CD8-positive, alpha-beta memory T cell (primary cell): ENCODE measurements at places on chromosomes 5 and 9.

- no peak for DNase-seq
These were observed 375.7 kb upstream of the CCNH start for GRCh38 chr5:87788416-87788815.

DNA sequence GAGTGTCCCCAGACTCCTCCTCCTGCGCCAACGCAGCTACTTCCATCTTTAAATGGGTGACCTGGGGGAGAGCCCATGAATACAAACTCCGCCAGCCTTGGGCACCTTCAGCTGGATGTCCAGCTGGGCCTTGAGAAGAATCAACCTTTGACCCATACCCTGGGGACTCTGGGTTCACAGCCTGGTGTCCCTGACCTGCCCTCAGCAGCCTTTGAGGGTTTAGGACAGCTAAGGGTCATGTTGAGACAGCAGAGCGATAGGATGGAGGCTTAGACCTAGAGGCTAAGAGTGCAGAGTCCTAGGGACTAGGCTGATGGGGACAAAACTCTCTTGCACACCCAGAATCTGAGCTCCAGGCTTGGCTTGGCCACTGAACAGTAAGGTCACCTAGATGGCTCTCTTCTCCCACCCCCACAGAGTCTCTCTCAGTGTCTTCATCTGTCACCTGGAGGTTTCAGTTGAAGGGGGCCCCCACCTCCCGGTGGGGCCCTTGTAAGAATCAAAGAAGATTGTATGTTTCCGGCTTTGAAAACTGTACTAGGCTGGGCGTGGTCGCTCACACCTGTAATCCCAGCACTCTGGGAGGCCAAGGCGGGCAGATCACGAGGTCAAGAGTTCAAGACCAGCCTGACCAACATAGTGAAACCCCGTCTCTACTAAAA, 6.7 kb upstream of the AQP3 start:
- no peak for DNase-seq

- DNase-seq: no peak
These were observed 70.2 kb downstream of the KCNT1 start for GRCh38 chr9:135772056-135772646.

DNA sequence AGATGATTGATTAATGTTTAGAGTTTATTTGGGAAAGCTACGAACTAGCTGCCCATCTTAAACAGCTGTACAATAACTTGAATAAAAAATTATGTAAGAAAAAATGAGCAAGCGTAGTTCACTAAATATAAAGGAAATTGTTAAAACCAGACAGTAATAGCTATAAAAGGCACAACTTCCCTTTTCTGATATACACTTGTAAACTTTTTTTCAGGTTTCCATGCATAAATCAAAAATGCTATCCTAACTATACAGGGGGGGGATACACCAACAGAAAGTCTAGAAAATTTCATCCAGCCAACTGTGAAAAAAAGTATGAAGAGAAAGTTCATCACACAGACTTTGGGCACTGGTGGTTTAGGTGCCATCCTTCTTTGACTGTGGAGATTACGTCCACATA, 122.3 kb downstream of the NR3C1 start:
- no peak for DNase-seq

DNA sequence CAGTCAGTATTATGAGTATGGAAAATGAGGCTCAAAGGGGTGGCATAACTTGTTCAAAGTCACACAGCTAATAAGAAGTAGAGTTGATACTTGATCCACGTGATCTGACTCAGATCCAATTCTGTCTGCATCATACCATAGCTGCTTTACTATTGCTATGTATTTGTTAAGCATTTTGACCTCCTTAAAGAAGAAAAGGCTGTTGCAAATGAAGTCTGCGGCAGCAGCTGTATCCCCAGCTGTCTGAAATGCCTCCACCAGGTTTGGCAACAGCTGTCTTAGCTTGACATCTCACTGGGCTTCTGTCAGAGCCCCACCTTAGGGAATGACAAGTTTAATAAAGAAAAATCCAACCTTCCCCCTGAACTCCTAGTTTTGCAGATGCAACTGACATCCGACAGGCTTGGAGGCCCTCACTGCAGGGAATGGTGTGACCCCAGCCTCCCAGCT, 75.6 kb upstream of the SLC44A1 start:
- no peak for DNase-seq

DNA sequence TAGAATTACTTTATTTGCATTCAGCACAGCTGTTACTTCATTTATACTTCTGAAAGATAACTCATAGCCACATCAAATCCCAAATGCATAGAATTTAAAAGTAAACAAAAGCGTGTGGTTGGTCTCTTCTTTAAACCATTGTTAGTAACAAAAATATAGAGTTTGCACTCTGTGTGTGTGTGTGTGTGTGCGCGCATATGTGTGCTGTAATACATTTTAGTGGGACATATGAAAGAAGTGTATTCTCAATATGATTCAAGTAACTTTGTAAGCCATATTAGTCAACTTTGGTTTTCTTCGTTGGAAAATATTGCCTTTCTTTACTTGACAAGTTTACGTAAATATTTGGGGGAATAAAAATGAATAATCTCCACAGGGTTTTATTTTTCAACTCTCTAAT, 106.1 kb upstream of the PRRC1 start:
- DNase-seq: no peak

- no peak for DNase-seq
These were observed 481.6 kb downstream of the SPATA31A7 start for GRCh38 chr9:61671276-61671973.

- no peak for DNase-seq
These were observed 12.9 kb downstream of the TCF7 start for GRCh38 chr5:134127376-134127861.

- no peak for DNase-seq
These were observed 20.4 kb downstream of the ZBTB5 start for GRCh38 chr9:37444890-37445289.

GRCh38 chr5:63655043-63655442, 307.2 kb downstream of the HTR1A start:
- DNase-seq: no peak

- DNase-seq: no peak
These were observed 257.8 kb downstream of the FSTL4 start for GRCh38 chr5:133354323-133355185.

DNA sequence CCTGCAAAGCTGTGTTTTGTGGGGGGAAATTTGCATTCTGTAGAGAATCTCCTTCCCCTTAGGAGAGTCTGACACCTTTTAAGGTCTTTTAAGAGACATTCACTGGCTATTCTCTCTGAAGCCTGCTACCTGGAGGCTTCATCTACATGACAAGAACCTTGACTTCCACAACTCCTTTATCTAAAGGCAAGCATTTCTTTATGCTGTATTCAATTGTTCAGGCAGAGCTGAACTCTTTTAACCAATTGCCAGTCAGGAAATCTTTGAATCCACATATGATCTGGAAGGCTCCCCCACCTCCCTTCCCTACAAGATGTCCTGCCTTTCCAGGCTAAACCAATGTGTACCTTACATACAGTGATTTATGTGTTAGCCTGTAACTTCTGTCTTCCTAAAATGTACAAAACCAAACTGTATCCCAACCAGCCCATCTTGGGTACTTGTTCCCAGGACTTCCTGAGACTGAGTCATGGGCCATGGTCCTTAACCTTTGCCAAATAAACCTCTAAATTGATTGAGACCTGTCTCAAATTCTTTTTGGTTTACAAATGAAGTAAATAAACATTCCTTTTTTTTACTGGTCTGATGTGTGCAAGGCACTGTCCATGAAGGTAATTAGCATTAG, 9.9 kb downstream of the C9orf85 start:
- no peak for DNase-seq

- DNase-seq: no peak
These were observed 63.8 kb downstream of the ANKRD55 start for GRCh38 chr5:56169281-56169680.

GRCh38 chr9:133717113-133718031, 20.8 kb downstream of the SARDH start:
- no peak for DNase-seq

DNA sequence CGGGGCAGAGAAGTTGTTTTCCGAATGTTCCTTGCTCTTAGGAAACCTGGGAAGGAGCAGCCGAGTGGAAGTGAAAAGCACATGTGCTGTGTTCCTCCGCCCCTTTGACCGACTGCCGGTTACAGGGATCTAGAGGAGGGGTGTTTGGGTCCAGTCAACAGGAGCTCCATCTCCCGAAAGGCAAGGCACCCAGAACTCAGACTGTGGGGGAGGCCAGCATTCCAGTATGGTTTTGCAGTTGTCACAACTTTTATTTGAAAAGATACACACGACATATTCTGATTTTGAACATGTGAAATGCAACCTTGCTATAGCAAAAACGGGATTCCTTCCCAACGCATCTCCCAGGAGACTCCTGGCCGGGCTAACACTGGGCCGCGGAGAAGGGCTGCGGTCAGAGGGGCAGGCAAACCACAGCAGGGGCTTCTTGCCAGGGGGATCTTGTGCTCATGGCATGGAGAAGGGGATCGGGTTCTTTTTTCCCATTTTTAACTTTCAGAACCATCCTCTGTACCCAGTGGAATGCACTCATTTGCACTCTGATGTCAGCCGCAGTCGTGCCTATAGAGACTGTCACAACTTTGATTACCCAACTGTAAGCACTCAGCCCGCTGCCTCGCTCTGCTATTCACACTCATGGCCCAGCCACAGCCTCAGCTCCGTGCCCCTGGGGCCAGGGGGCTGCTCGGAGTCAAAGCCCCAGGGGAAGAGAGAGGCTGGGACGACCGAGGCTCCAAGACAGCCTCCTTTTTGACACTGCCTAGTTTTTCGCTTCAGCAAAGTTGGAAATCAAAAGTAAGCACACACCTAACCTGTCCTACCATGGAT, 3.9 kb downstream of the QRFP start:
- no peak for DNase-seq

GRCh38 chr9:33408087-33408486, 5.7 kb upstream of the AQP7 start:
- DNase-seq: no peak

- DNase-seq: no peak
These were observed 45.7 kb upstream of the GHR start for GRCh38 chr5:42377496-42377895.

DNA sequence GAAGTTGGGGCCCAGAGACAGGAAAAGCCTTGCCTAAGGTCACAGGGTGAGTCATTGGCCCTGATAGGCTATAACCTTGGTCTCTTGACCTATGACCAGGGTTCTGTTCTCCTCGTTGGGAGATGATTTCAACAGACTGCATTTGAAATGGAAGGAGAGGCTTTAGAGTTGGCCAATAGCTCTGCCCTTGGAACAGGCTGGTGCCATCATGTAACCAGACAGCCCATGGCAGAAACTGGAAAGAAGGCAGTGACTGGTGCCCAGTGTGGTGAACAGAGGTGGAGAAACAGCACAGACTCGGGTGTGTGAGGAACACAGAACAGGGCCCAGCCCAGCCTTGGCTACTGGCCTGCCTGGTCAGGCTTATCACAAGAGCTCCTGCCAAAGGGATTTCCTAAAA, 109.8 kb upstream of the SLC25A48 start:
- no peak for DNase-seq

DNA sequence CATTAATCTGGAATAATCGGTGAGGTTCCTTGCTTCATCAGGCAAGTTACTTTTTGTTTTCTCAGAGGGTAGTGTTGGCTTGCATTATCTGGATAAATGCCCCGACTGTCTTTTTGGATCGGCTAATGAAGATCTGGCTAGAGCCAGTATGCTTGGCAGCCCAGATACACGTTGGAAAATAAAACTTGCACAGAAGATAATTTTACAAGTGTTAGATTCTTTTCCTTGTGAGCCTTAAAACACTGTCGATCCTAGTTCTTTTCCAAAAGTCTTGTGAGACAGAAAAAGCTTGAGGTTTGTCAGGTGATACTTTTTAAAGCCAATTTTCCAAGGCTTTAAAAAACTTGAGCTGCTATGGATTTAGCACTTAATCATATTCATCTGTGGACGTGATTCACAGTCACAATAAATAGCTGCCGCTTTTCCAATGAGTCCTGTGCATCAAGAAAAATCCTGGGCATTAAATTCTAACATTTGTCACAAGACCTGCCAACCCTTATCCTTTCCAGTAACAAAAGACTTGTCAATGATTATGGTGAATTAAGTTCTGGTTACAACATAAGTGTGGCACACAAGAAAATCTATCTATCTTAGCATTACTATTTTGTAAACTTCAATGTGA, 68.5 kb downstream of the PRLR start:
- DNase-seq: no peak

GRCh38 chr5:13944560-13945199, at the start of gene DNAH5:
TSS of gene DNAH5 (minus strand) at chr5:13944688. CDS start at chr5:13944438, 250 bp downstream.
- DNase-seq: no peak

- DNase-seq: no peak
These were observed 218.6 kb downstream of the FBXL7 start for GRCh38 chr5:15718421-15719179.

DNA sequence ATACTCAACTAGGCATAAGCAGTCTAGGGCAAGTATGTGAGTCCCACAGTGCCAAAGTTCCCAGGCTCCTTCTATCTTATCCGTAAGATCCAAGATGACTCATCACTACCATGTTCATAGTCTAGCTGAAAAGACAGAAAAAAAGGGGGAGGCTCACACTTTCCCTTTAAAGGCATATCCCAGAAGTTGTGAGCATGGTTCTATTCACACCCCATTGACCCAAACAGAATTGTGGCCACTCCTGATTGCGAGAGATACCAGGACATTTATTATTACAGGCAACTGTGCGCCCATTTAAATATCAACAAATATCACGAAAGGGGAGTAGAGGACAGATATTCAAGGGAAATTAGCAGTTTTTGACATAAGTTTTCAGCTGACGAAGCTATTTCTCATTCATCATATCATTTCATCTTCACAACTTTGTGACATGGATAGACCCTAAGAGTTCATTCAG, 8.1 kb upstream of the PFDN1 start:
- no peak for DNase-seq

GRCh38 chr5:1329111-1329579, 15.8 kb downstream of the CLPTM1L start:
- peak; percentile 26 for DNase-seq

DNA sequence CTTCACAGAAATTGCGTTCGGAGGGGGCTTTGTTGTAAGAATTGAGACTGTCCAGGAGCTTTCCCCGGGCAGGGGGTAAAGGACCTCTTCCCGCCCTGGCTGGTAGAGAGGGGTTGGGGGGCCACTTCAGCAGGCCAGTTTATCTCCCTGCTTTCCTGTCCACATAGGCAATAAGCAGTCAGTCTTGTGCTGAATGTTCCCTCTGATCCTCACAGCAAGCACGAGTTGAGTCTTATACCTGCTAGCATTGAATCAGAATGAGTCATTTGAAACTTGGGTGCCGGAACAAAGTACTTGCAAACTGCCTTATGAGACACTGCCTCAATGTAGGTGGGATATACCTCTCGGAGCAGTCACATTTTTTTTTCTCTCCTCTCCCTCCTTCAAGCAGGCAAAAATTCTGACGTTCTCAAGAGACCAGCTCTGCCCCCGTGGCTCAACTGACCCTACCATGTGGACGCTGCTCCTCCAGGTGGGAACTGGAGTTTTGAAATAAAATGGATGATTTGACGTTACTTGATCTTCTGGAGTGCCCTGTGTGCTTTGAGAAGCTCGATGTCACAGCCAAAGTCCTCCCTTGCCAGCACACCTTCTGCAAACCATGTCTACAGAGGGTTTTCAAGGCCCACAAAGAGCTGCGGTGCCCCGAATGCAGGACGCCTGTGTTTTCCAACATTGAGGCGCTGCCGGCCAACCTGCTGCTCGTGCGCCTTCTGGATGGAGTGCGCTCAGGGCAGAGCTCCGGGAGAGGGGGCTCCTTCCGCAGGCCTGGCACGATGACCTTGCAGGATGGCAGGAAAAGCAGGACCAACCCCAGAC, 1.3 kb downstream of the SH3RF2 start:
- DNase-seq: no peak

- DNase-seq: no peak
These were observed 430.7 kb downstream of the BRINP1 start for GRCh38 chr9:118938581-118938980.

GRCh38 chr9:130337784-130338380, 72.3 kb downstream of the HMCN2 start:
- no peak for DNase-seq
